DMS79 (cell line): ENCODE measurements at places on chromosomes 11 and 22.

- no peak for DNase-seq
Observed at GRCh38 chr22:32482708-32483107, 8.1 kb downstream of the FBXO7 start.

DNA sequence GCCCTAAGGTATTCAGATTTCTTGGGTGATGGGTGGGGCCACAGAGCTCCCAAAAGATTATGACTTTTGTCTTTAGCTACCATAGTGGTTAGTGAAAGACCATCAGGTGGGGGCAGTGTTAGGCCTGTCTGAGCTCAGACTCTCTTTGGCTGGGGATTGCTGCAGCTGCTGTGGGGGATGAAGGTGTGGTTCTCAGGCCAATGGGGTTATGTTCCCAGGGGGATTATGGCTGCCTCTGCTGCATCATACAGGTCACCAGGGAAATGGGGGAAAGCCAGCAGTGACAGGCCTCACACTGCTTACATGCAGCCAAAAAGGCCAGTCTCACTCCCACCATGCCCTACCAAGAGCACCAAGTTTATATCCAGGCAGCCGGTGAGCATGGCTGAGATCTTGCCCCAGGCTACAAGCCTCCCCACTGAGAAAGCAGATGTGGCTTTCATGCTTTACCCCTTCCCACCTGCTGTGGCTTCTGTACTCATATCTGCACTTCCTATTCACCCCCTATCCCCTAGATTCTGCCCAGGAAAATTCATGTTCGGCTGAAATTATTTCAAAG, 24.8 kb downstream of the CNTF start:
- no peak for DNase-seq

DNA sequence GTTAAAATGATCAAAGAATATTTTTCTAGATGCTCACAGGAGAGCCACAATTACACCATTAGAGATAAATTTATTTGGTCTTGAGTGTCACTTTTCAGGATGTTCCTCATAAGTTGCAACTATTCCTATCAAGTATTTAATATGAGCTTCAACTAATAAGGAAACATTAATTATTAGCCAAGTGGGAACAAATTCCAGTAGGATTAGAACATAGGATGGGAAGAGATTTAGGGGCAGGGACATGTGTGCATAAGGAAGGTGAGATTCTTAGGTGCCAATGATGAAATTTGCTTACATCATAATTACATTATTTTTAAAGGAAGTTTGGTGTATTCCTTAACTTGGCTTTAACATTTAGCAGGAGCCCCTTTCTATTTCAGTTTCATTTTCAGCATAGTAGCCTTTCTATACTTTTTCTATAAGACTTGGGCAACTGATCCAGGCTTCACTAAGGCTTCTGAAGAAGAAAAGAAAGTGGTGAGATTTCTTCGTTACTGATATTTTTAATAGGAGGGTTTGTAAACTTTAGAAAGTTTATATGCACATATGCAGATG, 38.8 kb downstream of the CSRP3 start:
- DNase-seq = no peak

DNA sequence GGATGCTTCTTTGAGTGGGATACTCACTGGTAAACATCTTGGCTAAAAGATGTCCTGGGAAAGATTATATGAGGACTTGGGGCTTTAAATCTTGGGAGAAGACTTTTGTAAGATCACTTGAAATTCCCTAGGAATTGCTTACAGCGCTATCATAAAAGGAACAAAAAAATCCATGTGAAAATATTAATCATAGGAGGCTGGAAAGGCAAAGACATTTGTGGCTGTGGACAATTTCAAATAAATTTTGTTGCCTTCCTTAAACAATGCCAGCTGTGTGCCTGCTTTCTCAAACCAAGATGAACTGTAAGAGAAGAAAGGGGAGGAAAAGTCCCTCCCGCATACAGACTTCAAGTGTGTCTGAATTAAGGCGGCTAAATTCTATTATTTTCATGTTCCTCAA, 75.6 kb downstream of the SNX19 start:
- no peak for DNase-seq

GRCh38 chr22:23237201-23237798, 57.0 kb downstream of the BCR start:
- no peak for DNase-seq

DNA sequence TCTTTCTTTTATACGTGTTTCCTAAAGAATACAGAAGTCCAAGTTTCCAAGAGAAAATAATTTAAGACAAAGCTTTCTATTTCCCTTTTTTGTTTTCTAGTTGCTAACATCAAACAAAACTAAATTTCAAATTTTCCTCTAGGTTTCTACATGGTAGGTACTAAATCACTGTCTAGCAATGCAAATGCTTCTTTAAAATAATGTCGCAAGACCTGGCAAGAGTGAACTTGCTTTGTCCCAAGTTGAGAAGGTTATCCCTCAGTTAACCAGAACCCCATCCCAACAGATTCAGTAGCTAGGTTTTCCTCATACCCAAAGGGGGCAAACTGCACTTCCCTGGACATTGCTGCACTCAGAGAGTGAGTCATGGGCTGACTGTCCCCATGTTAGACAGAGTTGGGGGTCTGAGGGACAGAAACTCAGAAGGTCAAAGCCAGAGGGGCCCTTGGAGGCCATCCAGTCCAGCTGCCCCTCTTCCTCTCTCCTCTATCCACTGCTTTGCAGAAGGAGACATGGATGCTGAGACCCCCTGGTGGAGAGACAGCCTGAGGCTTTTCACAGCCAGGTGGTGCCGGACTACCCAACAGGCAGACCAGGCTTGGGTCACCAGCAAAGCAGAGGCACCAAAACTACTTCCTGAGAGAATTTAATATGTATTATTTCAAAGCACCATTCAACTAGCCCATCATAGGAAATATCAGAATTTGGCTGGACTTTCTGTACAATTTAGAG, 23.1 kb downstream of the OR2AT4 start:
- DNase-seq = no peak
